ENCODE measurements at places on chromosomes 2 and 18.

GRCh38 chr2:212683346-212684097 is 144.9 kb upstream of the ERBB4 start:
- DNase-seq: no peak

DNA sequence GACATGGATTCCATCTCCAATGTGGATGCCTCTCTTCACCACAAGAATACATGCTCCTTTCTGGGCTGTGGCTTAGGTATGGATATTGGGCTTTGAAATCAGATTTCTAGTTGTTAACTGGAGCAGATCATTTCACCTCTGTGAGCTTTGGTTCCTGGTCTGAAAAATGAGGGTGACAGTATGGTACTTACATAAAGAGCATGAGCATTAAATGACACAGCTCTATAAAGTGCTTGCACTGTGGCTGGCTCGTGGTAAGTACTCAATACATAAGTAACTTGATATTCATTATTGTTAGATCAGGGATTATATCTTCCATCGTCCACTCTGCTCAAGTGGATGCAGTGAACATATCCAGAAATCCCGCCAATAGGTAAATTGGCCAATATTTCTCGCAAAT is 33.4 kb downstream of the ARHGAP25 start:
- no peak for DNase-seq

- no peak for DNase-seq
These were observed 348.6 kb upstream of the ID2 start for GRCh38 chr2:8333177-8333831.

- no peak for DNase-seq
These were observed 508 bp upstream of the TUBA4B start for GRCh38 chr2:219252570-219252899.

DNA sequence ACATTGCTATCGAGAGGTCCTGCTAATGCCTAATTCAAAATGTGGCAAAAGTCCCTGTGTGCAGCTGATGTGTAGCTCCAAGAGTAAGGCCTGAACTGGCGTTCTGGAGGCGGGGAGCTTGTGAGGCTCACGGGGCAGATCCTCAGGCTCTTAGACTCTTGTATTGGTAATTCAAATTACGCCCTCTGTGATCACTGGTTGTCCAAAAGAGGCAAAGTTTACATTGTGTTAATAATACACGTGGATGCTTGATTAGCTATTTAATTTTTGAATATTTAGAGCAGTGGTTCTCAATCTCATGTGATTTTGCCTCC is 12.4 kb upstream of the CRYGA start:
- no peak for DNase-seq

- no peak for DNase-seq
These were observed 39.8 kb upstream of the KCNF1 start for GRCh38 chr2:10871978-10872377.

DNA sequence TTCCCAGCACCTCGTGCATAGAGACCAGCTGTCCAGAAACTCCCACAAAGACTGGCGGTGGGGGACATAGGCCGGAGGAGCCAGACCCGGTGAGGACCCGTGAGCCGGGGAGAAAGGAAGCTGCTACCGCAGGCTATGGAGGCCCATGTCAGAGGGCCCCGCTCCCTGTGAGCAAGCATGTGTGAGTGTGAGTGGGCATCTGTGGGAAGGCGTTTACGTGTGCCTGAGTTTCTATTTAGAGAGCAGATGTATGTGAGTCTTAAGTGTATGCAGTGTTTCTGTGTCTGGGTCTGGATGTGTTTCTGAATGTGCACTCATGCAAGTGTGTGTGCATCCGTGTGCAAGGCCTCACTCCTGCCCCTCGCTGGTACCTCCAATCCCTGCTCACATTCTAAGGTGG is 187.8 kb upstream of the RAB6C start:
- DNase-seq: no peak

DNA sequence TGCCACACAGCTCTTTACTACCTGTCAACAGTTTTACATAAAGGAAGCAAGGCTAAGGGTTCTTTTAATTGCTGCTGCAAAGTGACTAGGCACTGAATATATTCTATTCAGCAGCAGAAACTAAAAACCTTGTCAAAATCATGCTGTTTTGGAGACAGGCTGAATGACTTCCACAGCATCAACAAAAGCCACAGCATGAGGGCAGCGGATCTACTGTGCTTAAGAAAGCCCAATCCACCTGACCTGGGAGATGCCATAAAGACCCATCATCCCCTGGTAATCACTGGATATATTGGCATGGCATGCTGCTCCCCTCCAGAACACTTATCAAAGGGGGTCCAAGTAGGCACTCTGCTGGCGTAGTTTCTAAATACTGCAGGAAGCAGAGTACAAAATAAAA is 715.1 kb upstream of the SLC8A1 start:
- no peak for DNase-seq

DNA sequence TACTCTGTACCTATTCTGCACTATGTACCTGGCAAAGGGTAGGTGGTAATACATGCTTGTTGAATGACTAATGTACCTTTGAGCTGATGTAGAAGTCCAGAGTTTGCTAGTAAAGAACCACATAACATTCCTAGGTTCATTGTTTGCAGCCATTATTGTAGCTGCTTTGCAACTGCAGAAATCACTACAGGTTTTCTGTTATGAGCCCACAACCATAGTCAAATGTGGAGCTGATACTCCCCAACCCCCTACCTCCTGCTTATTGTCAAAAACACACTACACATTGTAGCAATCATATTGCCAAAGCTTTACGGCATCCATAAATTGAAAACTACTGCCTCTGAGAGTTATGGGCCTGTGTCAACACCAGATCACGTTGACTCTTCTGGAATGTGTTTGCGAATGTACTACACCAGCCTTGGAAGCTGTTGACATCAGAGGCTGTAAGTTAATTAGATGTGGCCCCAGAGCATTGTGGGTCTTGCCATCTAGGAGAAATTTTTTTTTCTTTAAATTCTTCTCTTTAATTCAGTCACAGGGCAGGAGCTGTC is 187.0 kb downstream of the AGPS start:
- no peak for DNase-seq

- no peak for DNase-seq
These were observed 1137.6 kb upstream of the NXPH2 start for GRCh38 chr2:139917690-139918384.

DNA sequence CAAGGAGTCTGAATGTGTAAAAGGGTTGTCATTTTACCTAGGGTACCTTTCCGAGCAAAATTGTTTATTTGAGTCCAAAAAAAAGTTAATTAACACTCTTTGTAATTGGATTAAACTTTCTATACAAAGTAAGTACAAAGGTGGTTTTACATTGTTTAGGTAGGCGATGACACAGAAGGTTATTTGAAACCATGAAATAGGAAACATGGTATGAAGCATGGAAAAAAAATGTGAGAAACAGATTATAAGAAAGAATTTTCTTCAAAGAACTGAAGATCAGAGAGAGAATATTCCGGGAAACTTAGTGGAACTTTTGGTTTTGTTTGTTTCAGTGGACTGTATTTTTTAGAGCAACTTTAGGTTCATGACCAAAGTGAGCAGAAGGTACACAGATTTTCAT is 32.7 kb downstream of the CARF start:
- no peak for DNase-seq

DNA sequence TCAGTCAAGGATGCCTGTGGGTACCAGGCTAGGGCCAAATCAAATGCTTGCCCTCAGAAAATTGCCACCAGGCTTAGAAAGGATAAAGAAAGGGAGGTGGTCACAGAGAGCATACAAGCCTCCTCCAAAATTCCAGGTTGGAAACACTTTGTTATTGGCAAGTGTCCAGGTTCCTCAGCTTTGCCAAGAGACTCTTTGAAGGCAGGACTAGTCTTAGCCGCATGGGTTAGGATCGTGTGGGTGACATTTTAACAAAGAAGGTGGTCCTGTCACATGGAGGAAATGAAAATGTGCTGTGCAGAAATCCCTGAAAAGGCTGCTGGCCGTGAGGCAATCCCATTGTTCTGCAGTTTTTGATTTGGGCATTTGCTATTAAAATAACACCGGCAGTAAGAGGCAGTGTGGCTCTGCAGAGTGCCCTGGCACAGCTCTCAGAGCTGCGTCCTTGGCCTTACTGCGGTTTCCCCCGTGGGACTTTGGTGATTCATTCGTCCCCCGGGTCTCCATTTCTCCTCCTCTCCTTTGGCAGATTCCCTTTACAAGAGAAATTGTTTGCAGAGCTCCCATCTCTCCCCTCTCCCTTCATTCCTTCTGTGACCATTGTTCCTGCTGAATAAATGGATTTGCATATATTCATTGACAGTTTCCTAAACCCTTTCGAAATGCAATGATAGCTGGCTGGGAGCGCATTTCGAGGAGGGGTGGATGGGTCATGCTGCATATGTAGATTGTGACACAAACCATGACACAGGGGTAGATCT is 187.3 kb downstream of the VAPA start:
- no peak for DNase-seq

DNA sequence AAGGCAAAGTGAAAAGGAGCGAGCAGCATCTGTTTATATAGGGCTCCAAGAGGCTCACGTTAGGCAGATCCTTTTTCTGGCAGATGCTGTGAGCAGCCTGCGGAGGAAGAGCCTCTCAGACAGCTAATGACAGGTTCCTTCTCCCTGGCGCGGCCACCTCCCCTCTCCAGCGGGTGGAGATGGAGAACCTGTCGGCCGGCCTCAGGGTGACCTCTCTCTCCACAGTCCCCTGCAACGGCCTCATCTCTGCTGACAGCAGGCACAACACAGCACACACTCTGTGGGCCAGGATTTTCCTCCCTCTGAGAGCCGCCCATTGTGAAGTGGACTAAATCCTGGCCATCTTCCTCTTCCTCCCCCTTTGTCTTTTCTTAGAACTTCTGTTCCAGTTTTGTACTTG is 119.8 kb downstream of the PRKCE start:
- DNase-seq: no peak

DNA sequence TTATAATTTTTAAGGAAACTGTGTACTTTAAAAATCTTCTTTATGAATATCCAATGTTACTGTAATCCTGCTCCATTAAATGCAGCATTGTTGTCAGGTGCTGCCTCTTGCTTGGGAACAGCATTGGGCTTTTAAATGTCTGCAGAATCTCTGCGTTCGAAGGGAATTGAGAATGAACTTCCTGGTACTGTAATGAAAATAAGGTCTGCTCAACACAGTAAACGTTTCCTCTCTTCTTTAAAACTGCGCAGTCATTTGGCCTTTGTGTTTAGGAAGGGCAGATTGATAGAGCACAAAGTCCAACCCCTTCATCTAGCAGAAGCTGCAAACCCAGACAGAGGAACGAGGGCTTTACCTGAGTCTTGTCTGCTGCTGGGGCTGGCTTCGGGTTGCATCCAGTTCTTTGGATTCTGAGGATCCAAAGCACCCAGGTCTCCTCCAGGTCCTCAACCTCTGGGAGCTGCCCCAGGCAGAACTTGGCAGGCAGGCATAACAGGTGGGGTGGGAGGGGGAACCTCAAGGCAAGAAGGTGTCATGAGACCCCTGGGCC is 104.5 kb downstream of the UGGT1 start:
- DNase-seq: no peak

DNA sequence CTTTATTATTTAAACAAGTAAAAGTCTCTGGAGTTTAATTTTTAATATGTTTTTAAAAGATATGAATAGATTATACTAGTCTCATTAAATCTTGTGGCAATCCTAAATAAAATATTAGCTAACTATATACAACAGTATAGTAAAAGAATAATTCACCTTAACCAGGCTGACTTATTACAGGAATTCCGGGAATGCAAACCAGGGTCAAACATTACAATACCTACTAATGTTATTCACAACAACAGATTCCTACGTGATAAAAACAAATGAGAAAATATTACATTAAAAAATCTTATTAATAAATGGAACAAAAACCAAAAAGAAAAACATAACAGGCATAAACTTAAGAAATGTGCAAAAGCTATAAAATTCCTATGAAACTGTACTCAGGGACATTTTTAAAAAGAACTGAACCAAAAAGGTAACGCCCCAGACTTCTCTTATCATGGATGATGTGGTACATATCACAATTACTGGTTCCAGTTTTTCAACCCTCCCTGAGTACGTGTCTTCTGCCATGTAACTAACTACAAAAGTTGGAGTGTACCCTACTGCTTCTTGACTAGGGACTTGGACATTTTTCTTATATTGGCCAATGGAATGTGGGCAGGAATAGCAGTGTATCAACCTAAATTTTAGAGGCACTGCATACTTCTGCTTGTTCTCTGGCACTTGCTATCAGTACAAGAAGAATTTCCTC is 20.2 kb downstream of the TTC21B start:
- DNase-seq: no peak

- no peak for DNase-seq
These were observed 22.6 kb upstream of the FZD5 start for GRCh38 chr2:207792244-207792785.

DNA sequence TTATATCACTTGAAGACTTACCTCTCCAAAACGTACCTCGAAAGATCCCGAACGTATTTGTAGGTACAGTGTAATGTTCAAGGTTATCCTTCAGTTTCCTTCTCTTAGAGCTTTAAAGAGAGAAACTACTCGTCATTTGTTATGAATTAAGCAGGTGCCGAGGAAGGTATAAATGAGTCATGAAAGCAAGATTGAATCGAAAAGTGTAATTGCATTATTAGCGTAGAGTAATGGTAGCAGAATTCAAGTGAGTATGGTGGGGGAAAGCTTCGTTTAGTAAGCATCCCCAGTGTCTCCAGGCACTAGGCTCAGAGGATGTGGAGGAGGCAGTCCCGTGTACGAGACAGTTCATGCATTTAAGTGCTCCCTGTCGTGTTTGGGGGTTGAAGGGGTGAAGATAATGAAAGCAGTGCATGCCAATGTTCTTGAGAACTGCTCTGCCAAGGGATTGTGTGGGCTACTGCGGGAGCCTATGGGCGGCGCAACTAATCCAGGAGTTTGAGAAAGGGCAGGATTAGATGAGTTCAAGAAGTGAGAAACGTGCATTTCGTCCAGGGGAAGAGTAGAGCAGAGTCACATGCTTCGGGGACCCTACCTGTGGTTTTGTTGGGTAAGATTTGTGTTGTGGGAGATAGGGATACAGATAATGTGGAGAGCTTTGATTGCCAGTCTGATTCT is 858 bp downstream of the POLR1B start:
- no peak for DNase-seq

DNA sequence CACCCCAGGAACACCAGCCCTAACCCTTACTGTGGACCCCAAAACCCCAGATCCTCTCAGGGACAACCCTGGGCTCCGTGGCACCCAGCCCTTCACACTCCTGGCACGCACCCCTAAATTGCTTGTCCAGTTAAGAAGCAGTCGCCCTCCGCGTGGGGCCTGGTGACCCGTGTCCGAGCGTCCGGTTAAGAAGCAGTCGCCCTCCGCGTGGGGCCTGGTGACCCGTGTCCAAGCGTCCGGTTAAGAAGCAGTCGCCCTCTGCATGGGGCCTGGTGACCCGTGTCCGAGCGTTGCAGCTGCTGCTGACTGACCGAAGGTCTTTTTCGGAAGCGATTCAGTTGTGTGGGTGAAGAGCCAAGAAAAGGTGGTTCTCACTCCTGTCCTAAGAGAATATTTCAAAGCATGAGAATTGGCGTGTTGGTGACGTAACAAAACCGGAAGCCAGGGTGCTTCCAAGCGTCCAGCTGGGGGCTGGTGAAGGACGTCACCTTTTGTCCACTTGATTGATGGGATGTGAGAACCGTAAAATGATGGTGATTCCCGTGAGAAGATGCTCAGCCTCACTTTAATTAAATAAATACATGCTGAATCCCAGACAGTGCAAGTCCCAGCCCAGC is 70.5 kb downstream of the KCNG2 start:
- no peak for DNase-seq

- DNase-seq: no peak
These were observed 27.1 kb downstream of the VRK2 start for GRCh38 chr2:58073751-58074150.

Measured in NCI-H2081 treated with DMSO at 0.1 percent for 48 hours (cell line).